NCI-H82 (cell line): ENCODE measurements at places on chromosomes 4 and X.

GRCh38 chr4:164252286-164252685, 501.6 kb upstream of the SMIM31 start:
- DNase-seq = peak; percentile 75

DNA sequence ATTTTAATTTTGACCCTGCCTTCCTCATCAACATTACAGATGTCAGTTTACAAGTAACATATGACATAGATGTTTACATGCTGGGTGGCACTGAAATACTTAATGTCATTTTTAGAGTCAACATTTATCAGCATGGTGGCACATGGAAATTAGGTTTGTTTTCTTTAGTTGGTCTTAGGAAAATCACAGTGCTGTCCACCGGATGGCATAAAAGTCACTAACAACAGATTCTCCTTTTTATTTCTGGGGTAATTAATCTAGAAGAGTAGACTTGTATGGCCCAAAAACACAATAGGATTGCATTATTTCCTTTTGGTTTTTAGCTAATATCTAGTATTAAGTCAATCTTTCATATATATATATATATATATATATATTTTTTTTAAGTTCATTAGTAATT, 88.6 kb upstream of the HHIP start:
- no peak for DNase-seq

DNA sequence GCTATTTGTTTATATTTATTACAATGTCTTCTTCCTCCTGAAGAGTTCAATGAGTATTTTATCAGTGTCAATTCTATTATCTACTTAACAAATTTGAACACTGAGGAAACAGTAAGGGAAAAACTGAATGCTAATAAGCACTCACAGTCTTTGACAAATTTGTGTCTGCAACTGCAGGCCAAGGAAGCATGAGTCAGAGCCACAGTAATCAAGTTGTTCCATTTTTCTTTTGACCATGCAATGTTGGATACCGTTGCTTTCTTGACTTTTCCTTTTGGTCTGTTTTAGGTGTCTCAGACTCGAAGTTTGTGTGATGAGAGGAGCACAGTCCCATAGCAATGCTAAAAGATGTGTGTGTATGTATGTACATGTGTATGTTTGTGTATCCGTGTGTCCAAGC, 359.6 kb downstream of the IL1RAPL1 start:
- DNase-seq = no peak

GRCh38 chr4:65381648-65382047, 288.6 kb downstream of the EPHA5 start:
- no peak for DNase-seq

DNA sequence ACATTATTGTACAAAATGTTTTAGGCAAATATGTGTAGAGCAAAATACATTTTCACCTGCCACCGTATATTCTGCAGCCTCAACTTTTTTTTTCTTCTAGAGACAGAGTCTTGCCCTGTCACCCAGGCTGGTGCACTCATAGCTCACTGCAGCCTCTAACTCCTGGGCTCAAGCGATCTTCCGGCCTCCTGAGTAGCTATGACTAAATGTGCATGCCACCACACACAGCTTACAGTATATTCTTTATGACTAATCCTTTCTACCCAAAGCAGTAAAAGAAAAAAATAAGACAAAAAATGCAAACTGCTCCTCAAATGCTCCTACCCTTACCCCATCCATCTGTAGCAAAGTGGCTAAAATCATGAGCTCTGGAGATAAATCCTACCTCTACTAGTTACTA, 426.3 kb downstream of the KCNIP4 start:
- no peak for DNase-seq

DNA sequence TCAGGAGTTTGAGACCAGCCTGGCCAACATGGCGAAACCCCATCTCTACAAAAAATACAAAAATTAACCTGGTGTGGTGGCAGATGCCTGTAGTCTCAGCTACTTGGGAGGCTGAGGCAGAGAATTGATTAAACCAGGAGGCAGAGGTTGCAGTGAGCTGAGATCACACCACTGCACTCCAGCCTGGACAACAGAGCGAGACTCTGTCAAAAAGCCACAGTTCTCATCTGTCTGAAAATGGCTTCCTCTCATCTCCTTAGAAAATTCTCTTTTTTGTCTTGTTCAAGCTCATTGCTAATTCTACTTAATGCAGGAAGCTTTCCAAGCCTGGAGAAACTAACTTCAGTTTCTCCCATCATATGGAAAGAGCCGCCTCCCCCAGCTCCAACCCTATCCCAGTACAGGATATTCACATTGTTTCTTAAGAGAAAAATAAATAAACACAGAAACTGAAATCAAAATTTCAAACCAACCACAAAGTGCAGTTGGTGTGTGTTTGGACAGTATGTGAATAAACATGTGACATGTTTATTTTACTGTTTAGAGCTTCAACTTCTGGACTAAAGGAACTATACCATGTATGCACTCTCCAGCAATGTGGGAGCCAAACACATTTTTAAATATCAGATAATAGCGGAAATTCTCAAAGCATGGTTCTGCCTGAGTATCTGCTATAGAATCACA, 55.0 kb upstream of the GAB1 start:
- no peak for DNase-seq

DNA sequence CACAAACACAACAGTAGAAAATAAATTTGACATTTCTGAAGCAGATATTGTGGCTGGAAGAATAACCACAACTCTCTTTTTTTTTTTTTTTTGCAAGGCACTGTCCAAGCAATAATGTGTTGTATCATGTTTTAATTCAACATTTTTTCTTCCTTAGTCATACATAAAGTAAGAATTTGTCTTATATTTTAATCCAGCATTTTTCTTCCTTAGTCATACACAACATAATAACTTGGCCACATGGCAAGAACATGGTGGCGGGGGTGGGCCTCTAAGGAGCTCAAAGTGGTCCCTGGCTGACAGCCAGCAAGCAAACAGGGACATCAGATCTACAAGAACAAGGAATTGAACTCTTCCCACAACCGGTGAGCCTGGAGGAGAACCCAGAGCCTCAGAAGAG, 20.2 kb downstream of the FBXW7 start:
- peak; percentile 45 for DNase-seq

GRCh38 chr4:176889776-176890175, 97.1 kb upstream of the VEGFC start:
- no peak for DNase-seq

- DNase-seq = no peak
Observed at GRCh38 chr4:137367620-137368019, 164.7 kb downstream of the PCDH18 start.

GRCh38 chr4:149784018-149784417, 31.6 kb downstream of the IQCM start:
- DNase-seq = no peak

DNA sequence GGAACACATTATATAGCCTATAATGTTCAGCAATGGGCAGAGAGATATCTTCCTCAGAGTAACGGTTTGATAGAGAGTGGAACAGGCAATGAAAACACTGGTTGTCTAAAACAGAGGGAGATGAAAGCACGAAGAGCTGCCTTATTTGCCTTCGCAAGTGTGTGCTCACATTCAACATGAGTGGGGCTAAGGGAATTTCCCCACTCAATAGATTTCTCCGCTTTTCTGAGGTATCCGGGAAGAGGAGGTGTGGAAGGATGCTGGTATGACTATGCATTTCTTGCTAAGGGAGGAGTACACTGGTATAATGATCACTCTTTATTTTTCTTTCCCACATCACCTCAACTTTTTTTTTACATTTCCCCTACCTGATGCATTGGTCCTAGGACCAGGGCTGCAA, 7.8 kb upstream of the GPR82 start:
- no peak for DNase-seq

GRCh38 chr4:2071252-2071911, 12.3 kb downstream of the NAT8L start:
- DNase-seq = peak; percentile 12

DNA sequence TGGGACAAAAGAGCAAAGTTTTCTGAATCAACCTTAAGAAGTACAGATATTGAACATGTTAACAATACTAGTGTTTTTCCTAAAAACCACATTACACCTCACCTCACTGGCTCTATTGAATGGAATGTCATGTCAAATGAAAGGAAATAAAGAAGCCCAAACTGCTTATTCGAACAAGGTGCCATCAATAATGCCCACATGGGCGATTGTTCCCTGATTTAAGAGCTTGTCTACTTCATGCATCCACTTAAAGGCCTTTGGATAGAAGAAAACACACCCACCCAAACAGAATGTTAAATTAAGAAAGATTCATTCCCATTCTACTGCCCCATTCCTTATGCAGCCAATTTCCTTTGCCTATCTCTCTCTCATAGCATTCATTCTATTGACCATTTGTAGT, 118.5 kb upstream of the PAQR3 start:
- DNase-seq = no peak

DNA sequence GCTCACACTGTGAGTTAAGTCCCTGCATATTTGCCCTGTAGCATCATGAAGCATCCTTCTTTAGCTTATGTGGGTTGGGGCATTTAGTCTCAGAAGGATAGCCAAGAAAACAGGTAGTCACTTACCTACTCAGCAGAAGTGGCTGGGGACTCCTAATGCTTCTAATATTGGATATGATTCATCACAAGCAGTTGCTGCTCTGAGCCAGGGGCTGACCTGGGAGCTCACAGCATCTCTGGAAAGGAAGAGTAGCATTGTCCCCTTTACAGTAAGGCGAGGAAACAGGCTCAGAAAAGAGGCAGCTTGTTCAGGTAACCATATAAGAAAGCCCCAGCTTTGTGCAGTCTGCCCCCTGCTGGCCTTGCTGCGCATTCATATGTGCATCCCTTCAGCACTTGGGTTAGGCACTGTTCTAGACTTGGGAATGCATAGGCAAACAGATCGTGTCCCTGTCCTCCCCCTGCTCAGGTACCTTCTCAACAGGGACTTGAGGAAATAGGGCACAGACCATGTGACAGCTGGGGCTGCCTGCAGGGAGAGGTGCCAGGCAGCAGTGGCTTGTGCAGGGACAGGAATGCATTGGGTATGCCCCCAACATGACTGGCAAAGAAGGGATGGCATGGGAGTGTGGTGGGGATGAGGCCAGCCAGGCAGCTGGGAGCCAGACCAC, 35.7 kb upstream of the TBC1D14 start:
- peak; percentile 75 for DNase-seq

DNA sequence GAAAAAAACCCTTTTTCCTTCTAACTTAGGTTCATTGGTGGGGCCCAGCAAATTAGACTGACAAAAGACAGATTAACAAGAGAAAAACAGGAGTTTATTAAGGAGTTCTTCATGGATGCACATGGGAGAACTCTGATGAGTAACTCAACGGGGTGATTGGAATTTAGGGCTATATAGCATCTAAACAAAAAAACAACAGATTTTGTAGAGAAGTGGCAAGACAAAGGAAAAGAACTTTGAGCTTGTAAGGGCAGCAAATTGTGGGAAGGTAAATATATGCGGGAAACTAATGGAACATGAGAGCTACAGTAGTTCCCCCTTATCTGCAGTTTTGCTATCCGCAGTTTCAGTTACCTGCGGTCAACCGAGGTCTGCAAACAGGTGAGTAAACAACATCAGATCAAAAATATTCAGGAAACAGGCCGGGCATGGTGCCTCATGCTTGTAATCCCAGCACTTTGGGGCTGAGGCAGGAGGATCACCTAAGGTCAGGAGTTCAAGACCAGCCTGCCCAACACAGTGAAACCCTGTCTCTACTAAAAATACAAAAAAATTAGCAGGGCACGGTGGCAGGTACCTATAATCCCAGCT, 573.6 kb downstream of the ADGRL3 start:
- DNase-seq = no peak

DNA sequence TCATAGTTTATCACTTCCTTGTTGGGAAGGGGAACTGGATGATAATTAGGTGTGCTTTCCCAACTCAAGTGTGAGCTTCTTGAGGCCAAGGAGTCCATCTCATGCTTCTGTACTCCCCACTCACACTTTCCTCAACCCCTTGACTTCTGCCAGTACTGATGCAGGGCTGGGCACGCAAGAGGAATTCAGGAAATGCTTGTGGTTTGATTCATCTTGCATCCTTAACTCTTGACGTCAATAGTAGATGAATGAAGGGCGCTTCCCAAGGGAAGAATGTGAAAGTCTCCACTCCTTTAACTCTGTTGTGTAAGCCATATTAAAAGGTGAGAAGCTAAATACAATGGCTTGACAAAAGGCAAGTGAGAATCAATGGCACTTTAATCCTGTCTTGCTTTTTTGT, 101.8 kb downstream of the AGTR2 start:
- no peak for DNase-seq

- DNase-seq = peak; percentile 3
Observed at GRCh38 chrX:12065251-12065650, 73.0 kb upstream of the FRMPD4 start.

- no peak for DNase-seq
Observed at GRCh38 chr4:1293531-1293941, 3.8 kb downstream of the MAEA start.

DNA sequence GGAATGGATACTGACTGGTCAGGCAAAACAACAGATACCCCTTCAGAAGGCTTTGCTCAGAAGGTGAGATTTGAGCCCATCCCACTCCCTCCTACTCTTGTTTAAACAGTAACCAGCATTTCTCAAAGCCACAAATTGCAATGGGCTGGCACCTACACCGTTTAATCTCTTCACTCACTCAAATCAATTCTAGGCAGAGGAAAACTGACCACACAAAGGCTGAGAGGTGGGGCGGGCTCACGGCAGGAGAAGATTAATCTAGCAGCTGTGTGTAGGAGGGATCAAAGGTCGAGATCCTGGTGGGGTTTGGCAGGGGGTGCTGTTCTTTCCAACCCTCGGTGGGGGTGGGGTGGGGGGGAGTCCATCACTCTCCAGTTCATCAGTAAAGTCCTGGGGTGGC, 622.4 kb downstream of the BCOR start:
- no peak for DNase-seq

GRCh38 chr4:95268819-95269565, 279.8 kb downstream of the UNC5C start:
- DNase-seq = no peak

- no peak for DNase-seq
Observed at GRCh38 chr4:38803833-38804653, 548 bp downstream of the TLR1 start.

GRCh38 chr4:150906987-150907633, 108.0 kb downstream of the LRBA start:
- DNase-seq = peak; percentile 18

DNA sequence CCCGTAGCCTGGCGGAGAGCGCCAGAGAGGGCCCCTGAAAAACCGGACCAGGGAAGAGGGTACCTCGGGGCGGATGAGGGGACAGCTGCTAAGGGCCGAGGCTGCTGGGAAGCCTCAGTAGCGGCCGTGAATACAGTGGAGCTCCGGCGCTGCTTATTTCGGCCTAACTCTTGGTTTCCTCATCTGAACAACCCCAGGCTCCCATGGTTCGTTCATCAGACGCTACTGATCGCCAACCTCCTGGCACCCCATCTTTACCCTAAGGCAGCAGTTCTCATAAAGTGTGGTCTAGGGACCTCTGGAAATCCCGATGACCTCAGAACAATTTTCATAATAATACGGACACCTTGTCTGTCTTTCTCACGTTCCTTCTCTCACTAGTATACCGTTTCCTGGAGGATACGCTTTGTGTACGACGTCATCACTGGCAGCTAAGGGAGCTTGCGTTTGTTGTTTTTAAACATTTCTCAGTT, 645 bp upstream of the RAB28 start:
- DNase-seq = peak; percentile 52

DNA sequence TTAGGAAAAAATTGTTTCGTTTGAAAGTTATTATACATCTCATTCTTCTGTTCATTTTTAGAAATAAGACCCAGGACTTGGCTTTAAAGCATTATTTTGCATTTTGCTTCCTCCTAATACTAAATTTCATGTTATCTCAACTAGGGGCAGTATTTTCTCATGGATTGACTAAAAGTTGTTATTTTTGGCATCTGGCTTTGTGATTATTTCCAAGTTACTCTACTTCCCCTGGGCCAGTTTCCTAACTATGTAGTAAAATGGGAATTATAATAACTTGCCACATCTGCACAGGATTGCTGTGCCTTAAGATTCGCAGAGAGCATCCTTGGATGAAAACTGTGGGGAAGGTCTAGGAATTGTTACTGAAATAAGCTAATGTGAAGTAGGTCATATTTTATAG, 3.0 kb downstream of the RBPJ start:
- DNase-seq = no peak
